ENCODE measurements at places on chromosomes 7 and 10.

DNA sequence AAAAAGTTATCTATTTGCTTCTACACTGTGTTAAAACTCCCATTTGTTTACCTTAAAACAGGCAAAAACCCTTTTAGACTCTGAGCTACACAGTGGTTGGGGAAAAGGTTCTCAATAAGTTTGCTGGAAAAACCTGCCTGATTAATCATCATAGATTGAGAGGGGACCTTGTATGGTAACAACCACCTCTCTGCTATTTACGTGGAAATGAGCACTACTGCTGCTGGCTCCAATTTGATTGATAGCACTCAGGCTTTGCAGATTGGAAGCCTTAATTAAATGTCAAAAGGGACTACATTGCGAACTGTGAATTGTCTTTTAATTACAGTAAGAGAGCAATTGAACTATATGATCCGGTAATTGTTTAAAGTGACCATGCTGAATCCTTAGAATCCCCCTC is 119.0 kb upstream of the IMMP2L start:
- no peak for DNase-seq

- DNase-seq: peak; percentile 56
Observed at GRCh38 chr7:106041140-106041717, 70.9 kb downstream of the SYPL1 start.

DNA sequence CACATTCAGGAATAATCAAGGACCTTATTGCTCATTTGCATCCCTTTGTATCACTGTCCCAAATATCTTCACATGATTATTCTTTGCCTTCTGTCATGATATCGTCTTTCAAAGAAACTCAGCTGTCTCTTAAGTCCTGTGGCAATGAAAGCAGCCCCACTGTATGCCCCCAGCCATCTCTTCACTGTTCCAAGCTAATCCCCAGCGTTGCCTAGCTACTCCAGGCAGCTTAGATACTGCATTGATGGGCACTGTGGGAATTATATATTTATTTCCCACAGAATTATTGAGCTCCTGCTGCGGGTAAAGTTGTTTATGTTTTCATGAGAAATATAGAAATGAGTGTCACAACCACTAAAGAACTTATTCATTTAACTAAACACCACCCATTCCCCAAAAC is 38.8 kb downstream of the SND1 start:
- no peak for DNase-seq

DNA sequence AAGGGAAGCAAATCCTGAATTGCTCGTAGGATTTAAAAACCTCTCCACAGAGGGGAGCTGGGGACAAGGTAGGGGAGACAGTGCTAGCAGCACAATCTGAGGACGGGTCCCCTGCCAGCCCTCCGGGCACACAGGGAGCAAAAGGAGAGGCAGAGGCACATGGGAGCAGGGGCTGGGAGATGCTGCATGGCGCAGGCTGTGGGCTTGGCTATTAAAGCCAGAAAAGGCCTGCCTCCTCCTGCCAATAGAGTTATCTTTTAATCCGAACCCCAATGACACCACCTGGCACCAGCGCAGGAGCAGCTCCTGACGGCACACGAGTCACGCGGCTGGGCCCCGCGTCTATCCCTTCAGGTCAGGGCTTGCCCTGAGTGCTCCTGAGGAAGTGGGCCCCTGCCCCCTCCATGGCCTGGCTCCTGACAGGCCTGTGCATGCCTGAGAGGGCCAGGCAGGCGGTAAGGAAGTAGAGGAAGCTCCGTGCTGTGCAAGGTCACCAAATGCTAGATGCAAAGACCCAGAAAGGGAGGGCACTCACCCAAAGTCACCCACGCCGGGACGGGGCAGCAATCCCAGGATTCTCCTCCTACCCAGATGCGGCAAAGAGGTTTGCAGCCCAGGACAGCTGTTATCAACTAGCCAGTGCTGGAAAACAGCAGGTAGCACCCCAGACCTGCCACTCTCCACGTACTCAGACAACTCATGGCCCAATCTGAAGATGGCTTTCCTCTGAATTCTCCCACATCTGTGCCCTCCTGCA is 28.1 kb downstream of the DLG5 start:
- no peak for DNase-seq

DNA sequence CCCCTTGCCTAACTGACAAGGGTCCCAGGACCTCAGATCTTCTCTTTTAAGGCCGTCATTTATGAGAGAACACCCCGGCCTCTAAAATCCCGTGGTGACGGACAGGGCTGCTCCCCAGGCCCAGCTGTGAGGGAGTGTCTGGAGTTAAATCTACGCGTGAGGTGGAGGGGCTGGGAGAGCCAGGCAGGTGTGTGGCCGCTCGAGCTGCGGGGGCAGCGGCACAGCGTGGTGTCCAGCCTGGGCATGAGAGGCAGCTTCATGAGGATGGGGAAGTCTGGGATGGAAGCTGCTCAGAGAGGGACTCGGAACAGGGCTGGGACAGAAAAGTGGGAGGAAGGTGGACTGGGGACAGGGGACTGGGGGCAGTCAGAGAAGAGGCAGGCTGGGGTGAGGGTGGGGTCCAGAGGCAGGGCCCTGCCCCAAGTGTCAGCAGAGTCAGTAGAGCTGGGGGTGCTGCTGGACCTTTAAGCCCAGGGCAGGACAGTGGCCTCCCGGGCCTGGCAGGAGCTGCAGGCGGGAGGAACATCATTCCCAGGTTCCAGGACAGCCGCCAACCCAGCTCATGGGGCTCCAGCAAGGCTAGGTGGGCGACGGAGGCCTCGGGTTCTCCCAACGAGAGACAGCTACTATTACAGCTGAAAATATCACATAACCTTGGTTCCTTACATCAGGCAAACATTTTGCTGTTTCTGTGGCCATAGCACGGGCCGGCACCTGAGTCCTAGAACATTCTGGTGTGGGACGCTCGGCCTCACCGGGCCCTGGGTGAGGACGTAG is 55.2 kb downstream of the JAKMIP3 start:
- DNase-seq: no peak

DNA sequence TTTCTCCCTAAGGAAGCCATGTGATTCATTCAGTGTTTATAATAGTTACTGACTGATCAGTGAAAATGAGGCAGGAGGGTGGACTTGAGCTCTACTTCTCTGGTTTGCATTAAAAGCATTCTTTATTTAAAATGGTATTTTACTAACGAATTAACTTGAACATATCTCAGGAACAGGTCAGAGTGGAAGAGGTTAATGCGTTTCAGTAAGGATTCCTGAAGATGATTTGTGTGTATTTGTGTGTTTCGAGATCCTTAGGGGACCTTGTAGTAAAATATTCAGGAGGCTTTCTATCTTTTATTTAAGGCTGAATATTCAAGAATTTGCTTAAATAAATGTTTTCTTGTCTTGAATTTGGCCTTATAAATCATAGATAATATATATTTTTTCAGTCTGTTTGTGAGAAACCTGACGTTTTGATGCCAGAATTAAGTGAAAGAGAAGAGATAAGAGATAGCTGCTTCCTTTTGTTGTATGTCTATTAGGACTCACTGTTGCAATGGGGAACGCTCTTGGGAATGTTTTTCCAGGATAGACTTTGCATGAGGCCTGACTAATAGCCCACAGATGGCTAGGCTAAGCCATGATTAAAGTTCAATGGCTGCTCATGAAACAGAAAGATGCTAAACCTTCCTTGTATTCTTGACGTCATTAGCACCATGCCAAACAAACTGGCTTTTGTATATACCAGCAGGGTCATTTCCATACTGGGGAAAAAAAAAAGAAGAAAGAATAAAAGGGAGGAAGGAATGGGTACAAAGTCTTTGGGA is 93.8 kb upstream of the MTPN start:
- DNase-seq: no peak

DNA sequence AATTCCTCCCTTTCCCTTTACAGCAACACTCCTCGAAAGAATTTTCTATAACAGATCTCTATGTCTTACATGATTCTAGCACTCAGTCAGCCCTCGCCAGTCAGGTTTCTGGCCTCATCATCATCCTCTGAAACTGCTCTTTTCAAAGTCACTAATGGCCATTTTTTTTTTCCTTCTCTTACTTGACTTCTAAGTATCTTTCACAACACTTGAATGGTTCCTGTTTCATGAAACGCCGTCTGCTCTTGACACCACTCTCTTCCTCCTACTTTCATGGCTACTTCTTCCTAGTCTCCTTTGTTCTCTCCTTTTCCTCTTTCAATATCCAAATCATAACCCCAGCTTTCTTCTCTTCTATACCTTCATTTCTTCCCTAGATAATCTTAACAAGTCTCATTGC is 100.5 kb upstream of the NRP1 start:
- DNase-seq: no peak

- no peak for DNase-seq
Observed at GRCh38 chr7:133052401-133052756, 29.5 kb downstream of the CHCHD3 start.

GRCh38 chr7:37116093-37116701 is 332.5 kb downstream of the ELMO1 start:
- no peak for DNase-seq

GRCh38 chr7:70533614-70534013 is 598.3 kb upstream of the GALNT17 start:
- no peak for DNase-seq

GRCh38 chr7:7564323-7564780 is 2.3 kb upstream of the MIOS start:
- DNase-seq: peak; percentile 45

- no peak for DNase-seq
Observed at GRCh38 chr10:133258066-133258817, 18.4 kb downstream of the ADAM8 start.

DNA sequence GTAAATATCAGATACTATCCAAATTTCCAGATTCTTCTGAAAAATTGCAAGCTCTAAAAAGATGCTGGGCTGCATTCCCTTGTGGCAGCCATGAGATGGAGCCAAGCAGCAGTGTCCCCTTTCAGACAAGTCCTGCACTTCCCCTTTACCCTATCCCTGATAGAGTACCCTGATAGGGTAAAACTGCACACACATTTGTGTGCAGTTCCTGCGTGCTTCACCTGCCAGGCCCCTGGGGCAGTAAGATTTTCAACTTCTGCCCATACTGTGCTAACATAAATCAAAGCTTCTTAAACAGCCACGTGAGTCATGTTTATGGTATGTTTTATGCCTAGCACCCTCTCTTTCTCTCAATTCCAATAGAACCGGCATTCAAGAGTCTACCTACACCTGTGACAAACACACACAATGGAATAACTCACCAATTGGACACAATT is 52.2 kb downstream of the IFIT5 start:
- no peak for DNase-seq
